ENCODE measurements at places on chromosomes 11 and 22.

DNA sequence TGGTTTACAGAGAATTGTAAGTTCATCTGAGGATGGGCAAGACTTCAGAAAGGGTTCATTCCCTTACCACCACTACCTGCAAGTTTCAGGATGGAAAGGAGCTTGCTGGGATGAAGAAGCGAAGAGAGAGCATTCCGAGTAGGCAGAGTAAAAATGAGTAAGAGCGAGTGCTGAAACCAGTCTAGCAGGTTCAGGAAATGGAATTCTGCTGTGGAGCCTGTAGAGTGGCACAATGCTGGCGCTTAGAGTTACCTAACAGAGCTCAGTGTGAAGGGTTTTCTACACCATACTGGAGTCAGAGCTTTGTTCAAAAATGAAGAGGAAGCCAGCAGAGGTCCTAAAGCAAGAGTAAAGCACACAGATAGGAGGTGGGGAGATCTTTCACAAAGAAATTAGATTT lies 179.2 kb upstream of the ZC3H12C start:
- no peak for DNase-seq

DNA sequence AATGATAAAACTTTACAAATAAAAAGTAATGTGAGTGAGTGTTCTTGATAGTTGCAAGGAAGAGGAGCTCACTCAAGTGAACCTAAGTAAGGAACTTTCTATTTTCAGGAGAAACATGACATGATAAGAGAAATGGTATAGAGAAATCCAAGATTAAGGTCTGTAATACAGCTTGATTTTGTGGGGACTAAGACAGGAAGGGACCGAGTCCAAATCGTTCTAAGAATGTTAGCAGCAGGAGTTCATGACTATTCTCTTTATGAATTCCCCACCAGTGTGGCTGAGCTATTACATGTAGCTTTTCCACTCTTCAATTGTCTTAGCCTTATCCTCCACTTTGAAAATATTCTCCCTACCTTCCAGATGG lies 698.6 kb upstream of the ARHGAP42 start:
- DNase-seq: no peak

GRCh38 chr11:19751055-19751454 lies 38.4 kb downstream of the NAV2 start:
- DNase-seq: no peak

- DNase-seq: no peak
Measured at GRCh38 chr11:2089536-2090165, 49.5 kb downstream of the IGF2 start.

GRCh38 chr11:19729141-19729540 lies 16.5 kb downstream of the NAV2 start:
- DNase-seq: no peak
